ENCODE measurements at places on chromosomes 7 and 10.

GRCh38 chr7:42766782-42767423, 145.0 kb downstream of the C7orf25 start:
- no peak for DNase-seq

DNA sequence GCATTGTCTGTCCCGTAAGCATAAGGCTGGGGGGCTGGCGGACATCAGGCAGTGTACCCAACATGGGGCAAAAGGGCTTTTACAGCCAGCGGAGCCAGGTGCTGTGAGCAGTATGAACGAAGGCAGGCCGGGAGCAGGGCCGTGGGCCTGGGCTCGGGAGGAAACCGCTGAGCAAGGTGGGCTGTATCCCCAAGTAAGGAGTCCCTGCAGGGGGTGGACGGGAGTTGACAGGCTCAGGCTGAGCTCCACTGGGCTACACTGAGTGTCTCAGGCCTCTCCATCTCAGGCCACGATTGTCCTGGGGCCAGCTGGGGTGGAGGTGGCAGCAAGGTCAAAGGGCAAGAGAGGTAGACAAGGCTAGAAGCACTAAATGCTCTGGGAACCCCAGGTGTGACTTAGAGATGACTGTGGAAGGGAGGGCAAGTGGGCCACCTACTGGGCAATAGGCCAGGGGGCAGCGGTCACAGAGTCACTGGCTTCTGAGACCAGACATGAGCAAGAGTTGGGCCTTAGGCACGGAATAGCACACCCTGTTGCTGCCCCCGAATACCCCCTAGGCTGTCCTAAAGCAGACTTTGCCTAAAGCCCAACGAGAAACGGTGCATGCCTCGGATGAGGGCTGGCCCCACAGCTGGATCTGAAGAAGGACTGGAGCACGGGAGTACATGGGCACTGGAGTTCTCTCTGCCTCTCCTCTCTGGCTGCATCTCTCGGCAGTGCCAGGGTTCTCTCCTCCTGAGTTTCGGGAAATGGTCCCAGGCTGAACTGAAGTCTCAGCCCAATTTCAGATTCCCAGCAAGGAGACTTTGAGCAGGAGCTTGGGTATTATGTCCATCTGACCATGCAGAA, 10.8 kb upstream of the RAMP3 start:
- DNase-seq: no peak

- no peak for DNase-seq
Observed at GRCh38 chr10:113519681-113520115, 33.2 kb upstream of the HABP2 start.

- DNase-seq: no peak
Observed at GRCh38 chr10:113756940-113757543, 5.6 kb downstream of the PLEKHS1 start.

DNA sequence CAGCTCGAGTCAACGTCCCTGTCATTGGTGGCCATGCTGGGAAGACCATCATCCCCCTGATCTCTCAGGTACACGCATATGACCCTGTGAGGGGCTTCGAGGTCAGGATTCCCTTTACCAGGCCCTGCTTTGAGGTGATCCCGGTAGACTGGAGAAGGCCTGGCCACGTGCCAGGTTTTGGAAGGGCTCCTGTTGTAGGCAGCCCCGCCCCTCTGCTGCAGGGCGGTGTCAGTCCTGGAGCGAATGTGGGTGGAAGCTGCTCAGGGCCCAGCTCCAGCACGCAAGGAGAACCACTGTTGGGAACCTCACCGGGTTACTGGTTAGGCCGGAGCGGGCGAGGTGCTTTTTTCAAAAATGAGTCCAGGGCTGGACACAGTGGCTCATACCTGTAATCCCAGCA, 15.6 kb downstream of the MDH2 start:
- DNase-seq: peak; percentile 37

DNA sequence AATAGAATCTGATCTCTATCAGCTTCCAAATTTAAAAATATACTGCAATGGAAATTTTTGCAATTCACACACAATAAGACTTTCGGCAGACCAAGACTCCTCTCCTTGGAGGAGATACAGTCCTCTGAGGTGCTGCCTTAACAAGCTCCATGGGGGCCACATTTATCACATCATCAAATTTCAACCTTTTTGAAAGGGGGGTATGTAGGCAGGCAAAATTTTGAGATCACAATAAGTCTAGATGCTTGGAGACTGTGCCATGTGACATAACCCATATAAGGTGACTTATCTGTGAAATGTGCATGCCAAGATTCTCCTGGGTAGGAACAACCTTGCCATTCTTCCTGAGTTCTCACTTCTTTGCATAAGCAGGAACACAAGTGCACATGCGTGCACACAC, at the start of gene OR2A12:
TSS of gene OR2A12 (plus strand) at position 301 of the 400 bp plus-strand sequence. CDS start 8,830 bp downstream, outside the sequence.
- no peak for DNase-seq

GRCh38 chr7:8175929-8176369, 86.0 kb downstream of the ICA1 start:
- no peak for DNase-seq

- peak; percentile 23 for DNase-seq
Observed at GRCh38 chr10:11274452-11274851, 256.8 kb downstream of the CELF2 start.

DNA sequence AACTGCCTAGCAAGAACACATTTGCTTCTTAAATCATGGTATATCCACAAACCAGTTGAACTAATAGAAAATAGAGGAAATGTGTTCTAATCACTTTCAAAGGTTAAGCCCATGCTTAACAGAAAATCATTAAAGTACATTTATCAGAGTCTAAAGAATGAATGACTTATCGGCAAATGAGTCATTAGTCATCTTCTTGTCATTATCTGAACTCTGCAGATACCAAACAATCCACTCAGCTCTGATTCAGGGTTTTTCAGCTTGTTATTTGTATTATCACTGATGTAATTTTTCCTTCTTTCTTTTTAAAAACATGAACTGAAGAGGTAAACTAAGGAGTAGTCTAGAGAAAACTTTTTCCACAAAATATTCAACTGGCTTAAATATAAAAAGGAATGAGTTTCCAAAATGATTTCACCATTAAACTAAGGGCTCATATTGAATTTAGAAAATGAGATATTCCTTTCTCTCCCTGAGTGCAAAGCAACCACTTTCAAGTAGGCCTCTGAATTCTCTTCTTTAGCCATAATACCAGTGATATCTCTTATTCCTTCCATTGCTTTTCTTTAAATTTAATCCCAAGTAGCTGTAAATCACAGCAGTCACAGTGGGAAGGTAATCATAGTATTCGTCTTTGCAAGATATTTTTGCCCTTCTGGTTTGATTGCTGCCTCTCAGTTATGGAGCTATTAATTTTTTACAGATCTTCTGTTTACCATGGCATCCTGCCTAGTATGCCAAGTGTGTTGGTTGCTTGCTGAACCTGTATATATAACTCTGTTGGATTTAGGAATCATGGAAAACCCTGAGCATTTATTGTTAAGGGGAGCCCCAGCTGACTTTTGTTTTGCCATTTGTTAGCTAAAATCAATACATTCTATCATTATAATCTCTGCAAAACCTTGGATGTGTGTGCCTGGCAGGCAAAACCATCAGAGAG, 125.1 kb downstream of the THSD7A start:
- DNase-seq: peak; percentile 3

DNA sequence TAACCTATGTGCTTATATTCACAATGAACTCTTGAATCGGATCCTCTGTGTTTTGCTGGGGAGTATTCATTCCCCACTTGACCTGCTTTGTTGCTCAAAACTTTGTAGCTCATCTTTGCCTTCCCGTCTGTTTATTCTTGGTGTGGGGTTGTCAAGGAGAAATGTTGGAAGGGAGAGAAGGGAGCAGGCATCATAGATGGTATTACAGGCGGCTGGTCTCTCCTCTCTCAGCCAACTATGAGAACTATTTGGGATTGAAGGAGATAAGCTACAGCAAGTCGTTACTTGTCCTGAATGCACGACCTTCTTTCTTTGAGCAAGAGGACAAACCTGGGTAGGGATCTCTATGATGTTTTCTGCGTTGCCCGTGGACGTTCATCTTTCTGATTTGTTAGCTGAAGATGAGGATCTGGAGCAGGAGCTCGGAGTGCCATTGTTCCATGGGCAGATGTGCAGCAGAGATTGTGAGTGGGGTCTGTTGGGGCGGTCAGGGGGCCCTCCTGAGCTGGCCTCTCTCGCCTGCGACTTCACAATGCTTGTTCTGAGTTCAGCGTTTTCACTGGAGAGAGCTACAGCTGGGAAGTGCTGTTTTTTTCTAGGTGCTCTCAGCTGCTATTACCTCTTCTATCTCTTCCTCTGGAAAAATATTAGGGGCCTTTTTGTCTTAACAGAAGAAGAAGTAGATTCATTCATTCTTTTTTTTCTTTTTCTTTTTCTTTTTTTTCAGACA, 126.9 kb upstream of the KLF6 start:
- DNase-seq: no peak

DNA sequence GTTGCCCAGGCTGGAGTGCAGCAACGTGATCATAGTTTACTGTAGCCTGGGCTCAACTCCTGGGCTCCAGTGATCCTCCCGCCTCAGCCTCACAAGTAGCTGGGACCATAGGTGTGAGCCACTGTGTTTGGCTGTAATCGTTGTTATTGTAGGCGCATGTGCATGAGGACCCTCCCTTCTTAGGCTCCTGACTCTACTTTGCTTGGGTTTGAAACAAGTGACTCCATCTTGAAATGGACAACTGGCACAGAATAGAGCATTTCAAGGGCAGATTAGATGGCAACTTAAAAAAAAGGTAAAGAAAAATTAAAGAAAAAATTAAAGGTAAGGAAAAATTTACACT, 15.4 kb upstream of the GIMAP8 start:
- no peak for DNase-seq

- no peak for DNase-seq
Observed at GRCh38 chr7:69450456-69450855, 147.8 kb upstream of the AUTS2 start.

DNA sequence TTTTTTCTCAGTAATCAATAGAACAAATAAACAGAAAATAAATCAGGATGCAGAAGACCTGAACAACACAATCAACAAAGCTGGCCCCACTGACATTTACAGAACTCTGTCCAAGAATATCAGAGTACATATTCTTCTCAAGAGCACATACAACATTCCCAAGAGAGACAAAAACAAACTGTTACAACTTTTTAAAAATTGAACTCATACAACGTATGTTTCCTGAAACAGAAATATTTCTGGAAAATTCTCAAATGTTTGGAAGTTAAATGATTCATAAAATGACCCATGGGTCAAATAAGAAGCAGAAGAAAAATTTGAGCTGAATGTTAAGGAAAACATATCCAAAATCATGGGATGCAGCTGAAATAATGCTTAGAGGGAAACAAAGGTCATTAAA, 93.9 kb upstream of the VIPR2 start:
- no peak for DNase-seq

- DNase-seq: no peak
Observed at GRCh38 chr10:82691211-82691610, 816.2 kb downstream of the NRG3 start.

- no peak for DNase-seq
Observed at GRCh38 chr10:101355072-101355706, 1.2 kb downstream of the BTRC start.

DNA sequence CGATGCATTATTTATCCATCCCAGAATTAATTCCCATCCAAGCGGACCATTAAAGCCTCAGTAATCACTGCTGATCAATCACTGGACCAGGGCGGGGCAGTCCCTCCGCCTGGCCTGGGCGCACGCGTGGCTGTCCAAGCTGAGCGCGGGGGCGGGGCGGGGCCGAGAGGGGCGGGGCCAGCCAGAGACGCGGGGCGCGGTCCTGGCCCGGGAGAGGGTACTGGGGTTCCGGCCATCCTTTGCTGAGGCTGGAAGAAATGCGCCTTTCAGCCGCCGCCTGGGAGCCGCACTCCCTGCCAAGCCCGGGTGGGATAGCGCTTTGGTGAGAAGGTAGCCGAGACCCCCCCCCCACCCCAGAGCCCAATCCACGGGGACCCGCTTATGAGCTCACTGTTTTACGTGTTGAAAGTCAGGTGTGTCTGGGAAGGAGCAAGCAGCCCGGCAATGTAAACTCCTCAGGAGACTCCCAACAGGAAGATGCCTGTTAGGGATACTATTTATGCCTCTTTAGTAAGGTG, at the start of gene ARHGAP22:
TSS of gene ARHGAP22 (minus strand) at position 83 of the 518 bp plus-strand sequence. CDS start 277 bp downstream, outside the sequence.
- DNase-seq: peak; percentile 19

GRCh38 chr10:22893781-22894180, 34.1 kb upstream of the ARMC3 start:
- no peak for DNase-seq

DNA sequence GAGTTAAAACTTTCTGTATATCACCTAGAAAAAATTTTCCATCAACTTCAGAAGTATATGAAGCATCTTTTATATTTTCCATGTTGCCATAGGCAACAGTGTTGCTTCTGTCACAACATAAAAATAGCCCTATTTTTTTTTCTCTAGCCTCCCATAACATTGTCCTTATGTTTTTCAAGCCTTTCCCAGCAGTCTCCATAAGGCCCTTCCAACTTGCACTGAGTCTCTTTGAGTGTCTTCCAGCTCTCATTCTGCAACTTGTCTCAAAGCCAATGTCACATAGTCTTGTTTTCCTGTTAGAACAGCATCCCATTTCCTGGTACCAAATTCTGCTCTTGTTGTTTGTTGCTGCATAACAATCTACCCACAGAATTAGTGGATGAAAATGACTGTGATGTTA, 1055.5 kb upstream of the GHITM start:
- no peak for DNase-seq

- DNase-seq: no peak
Observed at GRCh38 chr10:115171392-115171960, 78.3 kb downstream of the ATRNL1 start.
